ENCODE measurements at places on chromosomes 6 and 20. TPM values are rescaled to one million over a fixed set of nuclear protein-coding genes. Genes with fewer than 3 reads are reported as not detected.
A peak's percentile ranks its signal among the peaks of the same experiment; 100 is the strongest.

DNA sequence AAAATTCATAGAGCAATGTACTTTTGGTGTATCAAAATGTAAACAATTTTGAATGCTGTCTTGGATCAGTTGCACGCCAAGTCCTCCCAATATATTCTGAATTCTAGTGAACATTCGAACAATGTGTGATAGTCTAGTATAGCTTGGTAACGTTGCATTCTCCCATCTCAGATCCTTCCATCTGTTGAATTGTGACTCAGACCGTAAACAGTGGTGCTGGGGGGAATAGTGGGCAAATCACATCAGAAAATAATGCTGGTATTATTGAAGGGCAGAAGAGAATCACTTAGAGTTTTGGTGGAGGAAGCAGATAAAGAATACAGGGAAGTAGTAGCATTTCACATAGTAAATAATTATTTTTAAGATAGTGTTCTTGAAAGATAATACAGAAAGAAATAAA, 45.7 kb upstream of the PBOV1 start:
- peaks cover 8% of the 10 kb centered on the region for H3K36me3 ChIP-seq
- no peaks in the 10 kb centered on the region for H3K4me1 ChIP-seq
- H3K27ac ChIP-seq, result no peak overlapping the region
- no peak for DNase-seq
- H3K27me3 ChIP-seq, result no peaks in the 10 kb centered on the region

DNA sequence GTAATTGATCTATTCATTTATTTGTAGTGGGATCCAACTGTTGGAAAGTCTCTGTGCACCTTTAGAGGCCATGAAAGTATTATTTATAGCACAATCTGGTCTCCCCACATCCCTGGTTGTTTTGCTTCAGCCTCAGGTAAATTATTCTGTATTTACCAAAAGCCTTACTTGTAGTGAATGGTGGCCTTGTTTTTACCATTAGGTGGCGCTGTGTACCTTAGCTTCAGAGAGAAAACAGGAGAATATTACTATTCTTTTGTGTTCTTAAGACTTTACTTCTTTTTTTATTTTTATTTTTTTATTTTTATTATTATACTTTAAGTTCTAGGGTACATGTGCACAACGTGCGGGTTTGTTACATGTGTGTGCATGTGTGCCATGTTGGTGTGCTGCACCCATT, 23.7 kb downstream of the PEX7 start:
- no peaks in the 10 kb centered on the region for H3K36me3 ChIP-seq
- H3K27ac ChIP-seq, result no peak overlapping the region
- DNase-seq, result no peak
- no peaks in the 10 kb centered on the region for H3K4me1 ChIP-seq

DNA sequence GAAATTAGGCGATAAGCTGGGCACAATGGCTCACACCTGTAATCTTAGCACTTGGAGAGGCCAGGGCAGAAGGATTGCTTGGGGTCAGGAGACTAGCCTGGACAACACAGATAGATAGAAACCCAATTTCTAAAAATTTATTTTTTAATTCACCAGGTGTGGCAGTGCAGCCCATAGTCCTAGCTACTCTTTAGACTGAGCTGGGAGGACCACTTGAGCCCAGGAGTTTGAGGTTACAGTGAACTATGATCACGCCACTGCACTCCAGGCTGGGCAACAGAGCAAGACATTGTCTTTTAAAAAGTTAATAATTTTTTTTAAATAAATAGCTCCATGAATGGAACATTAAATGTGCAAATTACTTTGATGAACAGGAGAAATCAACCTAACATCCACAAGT, 8.2 kb downstream of the ZNF318 start:
- peaks cover 68% of the 10 kb centered on the region for H3K36me3 ChIP-seq
- H3K4me1 ChIP-seq, result no peaks in the 10 kb centered on the region
- H3K4me3 ChIP-seq, result no peak overlapping the region
- H3K27me3 ChIP-seq, result no peaks in the 10 kb centered on the region

GRCh38 chr6:3721810-3722621, 29.5 kb downstream of the PXDC1 start:
- peak overlapping the region; percentile 38 for H3K27ac ChIP-seq
- no peak overlapping the region for H3K4me3 ChIP-seq
- peaks cover 55% of the 10 kb centered on the region for H3K36me3 ChIP-seq
- H3K27me3 ChIP-seq, result no peaks in the 10 kb centered on the region
- H3K4me1 ChIP-seq, result peaks cover 6% of the 10 kb centered on the region

MATN4 gene
- 0.29 TPM for total RNA-seq

DNA sequence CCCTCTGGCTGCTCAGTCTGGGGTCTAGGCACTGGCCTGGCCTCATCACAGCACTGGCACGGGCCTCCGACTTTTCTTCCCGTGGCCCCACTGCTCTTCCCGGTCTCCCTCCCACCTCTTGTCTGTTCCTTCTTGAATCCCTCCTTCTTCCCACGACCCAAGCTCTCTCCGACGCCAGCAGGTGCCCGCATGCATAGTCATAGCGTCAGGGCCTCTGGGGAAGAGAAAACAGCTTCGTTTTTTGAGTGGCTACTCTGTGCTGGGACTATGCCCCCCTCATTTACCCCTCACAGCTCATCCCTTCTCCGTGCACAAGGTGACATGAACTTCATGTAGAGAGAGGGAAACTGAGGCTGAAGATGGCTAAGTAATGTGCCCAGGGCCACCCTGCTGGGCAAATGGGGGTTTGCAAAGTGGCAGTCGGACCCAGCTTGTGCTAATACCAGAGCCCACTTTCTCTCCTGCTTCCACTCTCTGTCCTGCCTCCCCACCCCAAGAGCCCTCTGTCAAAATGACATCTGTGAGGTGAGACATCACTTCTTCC, 59.2 kb downstream of the SYNJ2 start:
- peak; percentile 28 for DNase-seq
- H3K4me3 ChIP-seq, result no peak overlapping the region
- H3K27me3 ChIP-seq, result no peaks in the 10 kb centered on the region
- H3K4me1 ChIP-seq, result peaks cover 17% of the 10 kb centered on the region

HLA-DPB1 gene
- 385 TPM for total RNA-seq

TFAP2C gene
- 5.2 TPM for total RNA-seq

MMP24OS gene
- 85.2 TPM for total RNA-seq

- no peaks in the 10 kb centered on the region for H3K4me1 ChIP-seq
- no peak overlapping the region for H3K27ac ChIP-seq
- no peak overlapping the region for H3K4me3 ChIP-seq
- no peaks in the 10 kb centered on the region for H3K27me3 ChIP-seq
Observed at GRCh38 chr20:23234311-23235078, 116.1 kb upstream of the NXT1 start.

DNA sequence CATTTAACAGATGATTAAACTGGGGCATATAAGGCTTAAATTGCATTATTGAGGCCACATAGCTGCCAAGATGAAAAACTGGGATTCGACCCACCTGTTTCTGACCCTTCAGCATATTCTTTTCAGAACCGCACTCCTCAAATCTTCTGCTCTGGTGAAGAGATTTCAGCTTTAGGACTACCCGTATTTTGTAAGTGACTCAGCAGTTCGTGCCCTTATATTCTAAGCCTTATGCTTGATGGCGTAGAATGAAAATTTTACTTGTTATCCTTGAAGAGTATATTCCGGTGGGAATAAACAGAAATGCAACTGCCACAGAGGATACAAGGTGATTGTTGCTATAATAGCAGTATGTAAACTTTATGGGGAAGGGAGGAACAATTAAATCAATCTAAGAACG, 657.1 kb downstream of the DOK5 start:
- H3K27me3 ChIP-seq, result no peaks in the 10 kb centered on the region
- H3K36me3 ChIP-seq, result no peaks in the 10 kb centered on the region
- H3K27ac ChIP-seq, result no peak overlapping the region
- H3K4me3 ChIP-seq, result no peak overlapping the region
- DNase-seq, result no peak

DNA sequence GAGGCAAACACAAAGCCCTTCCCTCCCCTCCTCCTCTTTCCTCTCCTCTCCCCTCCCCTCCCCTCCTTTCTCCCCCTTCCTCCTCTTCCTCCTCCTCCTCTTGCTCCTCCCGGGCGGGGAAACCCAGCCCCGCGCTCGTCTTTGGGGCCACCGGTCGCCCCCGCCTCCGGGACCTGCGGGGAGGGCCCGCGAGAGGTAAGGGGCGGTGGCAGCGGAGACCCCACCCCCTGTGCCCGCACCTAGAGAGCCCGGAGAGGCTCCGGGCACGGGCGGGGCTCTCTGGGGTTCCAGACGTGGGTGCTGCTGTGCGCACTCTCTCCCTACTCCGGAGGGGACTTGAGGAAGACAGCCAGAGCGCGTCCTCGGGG, at the start of gene RIN2:
Gene RIN2 (plus strand): TSS at position 126 of the 368 bp plus-strand sequence. CDS start 131,344 bp downstream, outside the sequence.
- H3K36me3 ChIP-seq, result no peaks in the 10 kb centered on the region
- H3K27ac ChIP-seq, result peak within 1 kb of the TSS; percentile 95
- H3K4me1 ChIP-seq, result peaks cover 36% of the 10 kb centered on the region
- peak within 1 kb of the TSS; percentile 77 for H3K4me3 ChIP-seq

GRCh38 chr6:11769244-11769643, 9.4 kb downstream of the ADTRP start:
- H3K27ac ChIP-seq, result no peak overlapping the region
- H3K36me3 ChIP-seq, result no peaks in the 10 kb centered on the region
- H3K4me1 ChIP-seq, result peaks cover 20% of the 10 kb centered on the region
- no peaks in the 10 kb centered on the region for H3K27me3 ChIP-seq
- no peak for DNase-seq

SEC23B gene
- 62.9 TPM for total RNA-seq

- no peak for DNase-seq
- no peak overlapping the region for H3K4me3 ChIP-seq
- H3K4me1 ChIP-seq, result no peaks in the 10 kb centered on the region
- no peaks in the 10 kb centered on the region for H3K27me3 ChIP-seq
- no peaks in the 10 kb centered on the region for H3K36me3 ChIP-seq
- no peak overlapping the region for H3K27ac ChIP-seq
Observed at GRCh38 chr6:113556775-113557174, 300.4 kb upstream of the MARCKS start.

GRCh38 chr6:27280540-27281000, 31.5 kb downstream of the POM121L2 start:
- peaks cover 100% of the 10 kb centered on the region for H3K27me3 ChIP-seq
- H3K4me3 ChIP-seq, result no peak overlapping the region
- H3K27ac ChIP-seq, result no peak overlapping the region
- DNase-seq, result no peak
- no peaks in the 10 kb centered on the region for H3K36me3 ChIP-seq
- H3K4me1 ChIP-seq, result no peaks in the 10 kb centered on the region

GRCh38 chr20:58945965-58946631, 35.0 kb upstream of the NELFCD start:
- H3K4me1 ChIP-seq, result peaks cover 3% of the 10 kb centered on the region
- DNase-seq, result no peak
- H3K27ac ChIP-seq, result no peak overlapping the region
- H3K27me3 ChIP-seq, result no peaks in the 10 kb centered on the region
- H3K36me3 ChIP-seq, result no peaks in the 10 kb centered on the region

HELZ2 gene
- 53.3 TPM for total RNA-seq

DNA sequence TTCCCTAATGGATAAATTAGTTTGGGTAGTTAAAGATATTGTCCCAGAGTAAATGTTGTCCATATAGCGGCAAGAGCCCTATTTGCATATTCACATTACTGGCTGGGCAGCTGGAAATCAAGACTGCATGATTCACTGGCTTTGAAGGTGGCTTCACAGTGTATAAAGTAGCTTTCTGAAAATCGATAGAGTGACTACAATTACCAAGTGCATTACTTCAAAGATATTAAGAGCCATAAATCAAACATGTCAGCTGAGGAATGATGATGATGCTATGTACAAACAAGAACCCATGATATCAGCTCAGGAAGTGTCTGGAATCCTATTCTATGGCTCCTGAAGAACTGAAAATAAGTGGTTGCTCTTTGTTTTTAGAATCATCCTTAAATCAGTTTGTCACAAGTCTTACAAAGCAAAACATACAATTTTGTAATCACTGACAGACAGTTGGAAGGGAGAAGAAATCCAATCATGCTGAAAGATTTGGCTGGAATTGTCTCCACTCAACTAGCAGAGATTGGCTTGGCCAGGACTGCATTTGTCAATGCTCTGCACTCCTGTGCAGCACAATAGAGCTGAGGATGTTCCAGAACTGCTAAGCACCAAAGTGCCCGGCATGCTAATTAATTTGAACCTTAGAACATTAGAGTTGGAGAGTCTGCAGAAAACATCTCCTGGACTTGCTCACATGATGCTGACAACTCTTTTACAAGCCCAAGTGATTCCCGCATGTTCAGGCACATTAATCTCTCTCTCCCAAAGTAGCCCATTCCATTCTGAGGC, 77.9 kb upstream of the B3GAT2 start:
- DNase-seq, result no peak
- H3K36me3 ChIP-seq, result no peaks in the 10 kb centered on the region
- H3K27ac ChIP-seq, result no peak overlapping the region
- no peak overlapping the region for H3K4me3 ChIP-seq

MCHR2 gene
- not detected for total RNA-seq

- H3K36me3 ChIP-seq, result no peaks in the 10 kb centered on the region
- no peak overlapping the region for H3K4me3 ChIP-seq
- H3K27ac ChIP-seq, result no peak overlapping the region
- no peaks in the 10 kb centered on the region for H3K27me3 ChIP-seq
- no peak for DNase-seq
- no peaks in the 10 kb centered on the region for H3K4me1 ChIP-seq
Observed at GRCh38 chr6:132995009-132995408, 180.6 kb downstream of the RPS12 start.

TREM1 gene
- total RNA-seq, result 61.2 TPM

TNFRSF6B gene
- total RNA-seq, result 14.4 TPM

NKX2-4 gene
- not detected for total RNA-seq

VEGFA gene
- 231 TPM for total RNA-seq

DNA sequence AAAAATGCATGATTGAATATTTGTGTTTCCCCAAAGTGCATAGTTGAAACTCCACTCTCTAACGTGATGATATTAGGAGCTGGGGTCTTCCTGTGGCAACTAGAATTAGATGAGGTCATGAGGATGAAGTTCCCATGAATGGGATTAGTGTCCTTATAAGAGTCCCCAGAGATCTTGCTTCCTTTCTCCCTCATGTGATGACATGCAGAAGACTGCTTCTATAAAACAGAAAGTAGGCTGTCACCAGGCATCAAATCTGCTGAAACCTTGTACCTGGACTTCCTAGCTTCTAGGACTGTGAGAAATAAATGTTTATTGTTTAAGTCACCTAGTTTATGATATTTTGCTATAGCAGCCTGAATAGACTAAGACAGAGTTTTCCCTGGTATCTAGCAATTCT, 586.5 kb upstream of the EPHA7 start:
- no peaks in the 10 kb centered on the region for H3K36me3 ChIP-seq
- no peak overlapping the region for H3K4me3 ChIP-seq
- no peaks in the 10 kb centered on the region for H3K27me3 ChIP-seq
- no peak for DNase-seq

DNA sequence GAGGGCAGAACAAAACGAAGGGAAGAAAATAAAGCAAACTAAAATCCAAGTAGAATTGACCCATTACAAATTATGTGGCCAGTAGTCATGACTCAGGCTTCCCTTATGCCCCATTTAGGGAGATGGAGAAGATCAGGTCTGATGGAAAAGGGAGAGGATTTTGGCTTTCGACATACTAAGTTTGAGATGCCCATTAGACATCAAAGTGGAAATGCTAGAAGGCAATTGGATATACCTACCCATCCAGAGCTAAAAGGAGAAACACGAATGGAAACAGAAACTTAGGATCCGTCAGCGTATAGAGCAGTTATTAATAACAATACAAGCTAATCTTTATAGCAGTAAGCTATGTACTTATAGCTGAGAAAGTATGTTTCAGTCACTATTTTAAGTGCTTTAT, 4.8 kb downstream of the TRPC4AP start:
- DNase-seq, result no peak
- H3K27ac ChIP-seq, result no peak overlapping the region
- H3K27me3 ChIP-seq, result no peaks in the 10 kb centered on the region
- peaks cover 26% of the 10 kb centered on the region for H3K4me1 ChIP-seq
- H3K4me3 ChIP-seq, result no peak overlapping the region

- H3K27me3 ChIP-seq, result no peaks in the 10 kb centered on the region
- peaks cover 1% of the 10 kb centered on the region for H3K36me3 ChIP-seq
- DNase-seq, result no peak
- H3K4me1 ChIP-seq, result peaks cover 24% of the 10 kb centered on the region
- H3K27ac ChIP-seq, result no peak overlapping the region
- no peak overlapping the region for H3K4me3 ChIP-seq
Observed at GRCh38 chr6:30568245-30568644, 3.0 kb upstream of the ABCF1 start.

All from upper lobe of right lung (tissue), 1 donor.